Stimulated activated CD4-positive, alpha-beta T cell treated with anti-CD3 and anti-CD28 coated beads, Interleukin-15, amount 100 ng/mL, for 48 hours (primary cell): ENCODE measurements at places on chromosomes 2 and 18.

DNA sequence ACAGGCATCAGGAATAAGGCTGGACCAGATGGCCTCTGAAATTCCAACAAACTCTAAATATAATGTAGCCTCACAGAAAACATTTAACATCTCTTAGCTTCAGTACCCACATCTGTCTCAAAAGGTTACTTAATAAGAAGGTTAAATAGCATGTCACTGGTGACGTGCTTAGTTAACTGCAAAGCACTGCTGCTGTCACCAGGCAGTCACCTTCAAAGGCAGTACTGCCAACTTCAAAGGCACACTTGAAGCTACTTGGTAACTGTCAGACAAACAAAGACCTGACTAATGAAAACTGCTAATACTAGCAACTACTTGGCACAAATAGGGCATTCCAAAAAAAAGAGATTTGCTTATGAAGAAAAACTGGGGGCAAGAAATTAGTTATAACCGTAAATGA lies 36.2 kb downstream of the EPG5 start:
- DNase-seq: no peak

- DNase-seq: no peak
These were observed 50.2 kb downstream of the UNC80 start for GRCh38 chr2:209821806-209822205.

DNA sequence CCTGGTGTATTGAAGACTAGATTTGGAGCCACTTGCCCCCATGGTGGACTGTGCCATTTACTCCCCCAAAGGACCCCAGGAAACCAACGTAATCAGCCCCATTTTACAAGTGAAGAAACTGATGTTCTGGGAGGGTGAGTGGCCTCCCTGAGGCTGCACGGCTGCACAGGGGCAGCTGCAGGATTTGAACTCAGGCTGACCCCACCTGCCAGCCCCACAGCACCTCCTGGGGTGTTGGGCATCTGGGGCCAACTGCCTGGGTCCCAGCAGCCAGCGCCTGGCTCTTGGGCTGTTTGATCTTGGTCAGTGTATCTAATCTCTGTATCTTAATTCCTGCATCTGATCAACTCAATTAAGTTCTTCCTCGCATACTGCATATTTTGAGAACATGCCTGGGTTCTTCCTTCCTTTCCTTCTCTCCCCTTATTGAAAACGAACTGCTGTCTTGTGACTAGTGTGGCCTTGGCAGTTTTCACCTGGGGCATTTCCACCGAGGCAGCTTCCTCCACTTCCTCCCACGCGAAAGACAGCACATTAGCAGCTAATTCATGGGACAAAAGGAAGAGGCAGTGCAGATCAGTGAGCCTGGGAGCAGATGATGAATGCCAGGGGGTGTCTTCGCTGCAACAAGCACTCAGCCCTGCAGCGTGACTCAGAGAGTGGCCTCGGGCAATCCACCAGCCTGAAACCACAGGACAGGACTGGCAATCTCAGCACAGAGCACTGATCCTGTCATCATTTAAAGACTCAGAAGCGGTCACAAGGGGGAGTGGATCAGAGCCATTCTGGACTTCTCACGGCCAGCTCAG lies 184.1 kb upstream of the RAB12 start:
- no peak for DNase-seq

GRCh38 chr18:22165049-22165602 lies 4.3 kb upstream of the GATA6 start:
- no peak for DNase-seq

GRCh38 chr2:169065864-169066517 lies 3.4 kb upstream of the DHRS9 start:
- no peak for DNase-seq

- no peak for DNase-seq
These were observed 3.0 kb downstream of the PROC start for GRCh38 chr2:127421116-127421800.

DNA sequence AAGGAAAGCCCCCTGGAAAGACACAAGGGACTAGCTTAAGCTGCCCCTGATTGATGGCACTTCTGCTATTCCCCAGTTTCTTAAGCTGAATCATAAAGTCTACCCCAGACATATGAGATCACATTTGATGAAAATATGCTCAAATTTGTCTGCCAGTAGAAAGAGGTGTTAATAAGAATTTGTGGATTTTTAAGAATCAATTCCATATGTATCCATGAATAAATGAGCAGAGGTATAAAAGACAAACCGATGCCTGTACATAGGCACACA lies 119.9 kb downstream of the CCBE1 start:
- DNase-seq: no peak

DNA sequence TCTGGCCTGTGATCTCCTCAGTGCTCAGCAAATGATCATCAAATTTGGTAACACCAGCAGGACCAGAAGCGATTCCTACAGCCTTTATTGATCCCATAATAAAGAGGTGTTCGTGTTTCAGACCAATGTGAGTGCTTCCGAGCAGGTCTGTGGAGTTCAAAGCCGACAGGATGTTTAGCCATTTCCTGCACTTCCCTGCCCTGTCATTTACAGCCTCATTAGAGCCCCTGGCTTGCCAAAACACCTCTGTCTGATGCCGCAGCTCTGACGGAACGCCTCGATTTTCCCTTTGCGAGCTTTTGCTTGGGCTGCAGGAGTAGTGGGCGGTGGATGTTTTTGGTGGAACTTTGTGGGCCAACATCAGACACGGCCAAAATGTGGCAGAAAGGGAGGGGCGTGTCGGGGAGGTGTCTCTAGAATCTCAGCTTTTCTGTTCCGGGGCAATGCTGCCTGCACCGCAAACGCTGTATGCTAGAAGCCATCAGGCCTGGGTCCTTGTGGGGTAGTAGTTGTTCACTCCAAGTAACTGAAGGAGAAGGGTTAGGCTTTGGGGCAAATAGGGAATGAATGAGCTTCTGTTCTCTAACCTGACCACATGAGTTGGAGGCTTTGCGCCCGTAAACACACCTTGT lies 26.1 kb upstream of the INHBB start:
- DNase-seq: no peak

GRCh38 chr2:219445220-219445640 lies 10.6 kb downstream of the SPEG start:
- no peak for DNase-seq

- DNase-seq: no peak
These were observed 3.0 kb upstream of the ZNF516 start for GRCh38 chr18:76498064-76498463.

DNA sequence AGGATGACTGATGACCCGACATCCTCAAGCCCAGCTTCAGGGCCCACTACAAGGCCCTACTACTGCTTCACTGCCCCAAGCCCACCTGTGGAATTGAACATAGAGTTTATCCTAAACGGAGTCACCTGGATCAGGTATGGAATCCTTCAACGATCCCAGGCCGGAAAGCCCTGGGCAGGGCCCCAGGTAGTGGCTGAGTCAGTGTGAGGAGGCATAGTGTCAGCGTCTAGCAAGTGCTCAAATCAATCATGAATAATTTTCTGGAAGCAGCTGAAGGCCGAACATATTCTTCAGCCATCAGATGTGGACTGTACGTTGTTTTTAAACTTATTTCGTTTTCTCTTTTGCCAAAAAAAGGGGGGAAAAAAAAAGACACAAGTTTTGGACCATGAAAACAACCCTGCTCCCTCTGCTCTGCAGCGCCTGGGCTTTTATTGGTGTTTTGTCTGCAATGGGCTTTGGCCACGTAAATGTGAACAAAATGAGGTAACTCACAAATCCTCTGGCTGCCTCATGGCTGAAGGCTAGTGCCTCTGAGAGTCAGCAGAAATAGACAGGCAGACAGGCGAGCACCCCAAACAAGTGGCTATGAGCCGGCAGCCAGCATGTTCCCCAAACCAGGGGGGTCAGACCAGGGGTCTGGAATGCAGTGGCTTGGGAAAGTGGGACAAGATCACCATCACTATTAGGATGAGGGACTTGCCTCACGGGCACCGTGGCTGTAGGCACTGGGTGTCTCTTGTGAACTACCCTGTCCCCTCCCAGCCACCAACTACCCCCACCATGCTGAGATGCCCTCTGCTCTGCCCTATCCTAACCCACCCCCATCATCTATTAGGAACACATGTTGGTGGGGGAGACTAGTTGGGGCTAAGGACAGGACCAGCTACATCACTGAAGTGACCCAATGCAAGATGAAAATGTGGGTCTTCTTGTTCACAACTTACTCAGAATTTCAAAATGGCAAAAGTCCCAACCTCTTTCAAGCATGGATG lies 51.4 kb downstream of the TTC32 start:
- no peak for DNase-seq

GRCh38 chr18:74540652-74541421 lies 6.5 kb downstream of the CNDP1 start:
- DNase-seq: no peak

GRCh38 chr18:10951631-10952544 lies 197.5 kb downstream of the PIEZO2 start:
- DNase-seq: no peak

DNA sequence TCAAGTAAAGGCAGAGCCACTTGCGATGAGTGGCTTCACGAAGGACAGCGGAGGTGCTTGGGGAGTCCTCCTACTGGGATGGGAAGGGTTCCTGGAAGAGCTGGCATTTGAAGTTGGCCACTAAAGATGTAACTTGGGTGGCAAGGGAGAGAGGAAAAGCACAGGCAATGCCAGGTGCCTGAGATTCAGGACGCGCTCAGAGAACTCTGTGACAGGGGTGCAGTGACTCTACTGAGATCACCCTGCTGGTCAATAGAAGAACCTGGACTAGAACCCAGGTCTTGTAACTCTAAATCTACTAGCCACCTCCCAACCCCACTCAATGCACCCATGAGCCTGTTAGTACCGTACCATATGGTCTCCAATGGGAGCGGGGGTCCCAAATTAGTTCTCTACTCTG lies 5.4 kb upstream of the GRHL1 start:
- DNase-seq: no peak

- DNase-seq: no peak
These were observed 9.7 kb downstream of the FMNL2 start for GRCh38 chr2:152344579-152345195.

GRCh38 chr18:13237641-13238040 lies 19.1 kb downstream of the LDLRAD4 start:
- no peak for DNase-seq

DNA sequence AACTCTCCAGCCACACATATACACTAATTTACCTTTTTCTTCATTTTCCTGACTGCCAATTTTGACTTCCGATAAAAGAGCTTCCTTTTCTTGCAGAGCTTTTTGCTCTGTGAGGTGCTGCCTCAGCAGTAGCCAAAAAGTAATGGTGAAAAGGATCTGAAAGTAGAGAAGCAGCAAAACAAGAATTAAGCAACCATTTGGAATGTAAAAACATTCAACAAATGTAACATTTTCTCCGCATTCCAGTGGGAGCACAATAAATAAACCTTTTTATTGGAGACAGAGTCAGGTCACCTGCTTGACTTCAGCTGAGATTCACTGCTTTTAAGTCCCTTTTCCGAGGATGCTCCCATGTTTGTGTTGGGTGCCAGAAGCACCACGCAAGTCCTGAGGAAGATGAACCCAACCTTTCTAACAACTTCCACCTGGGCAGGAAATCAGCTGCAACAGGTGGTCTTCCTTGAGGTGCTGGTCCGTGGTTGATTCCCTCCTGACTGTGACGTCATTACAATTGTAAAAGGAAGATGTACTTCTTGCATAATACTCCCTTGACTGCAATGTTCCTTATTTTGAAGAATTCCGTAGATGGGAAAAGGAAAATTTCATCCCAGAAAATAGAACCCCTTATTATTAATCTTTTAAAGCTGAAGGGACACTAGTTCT lies 265.5 kb downstream of the NAPG start:
- no peak for DNase-seq

- no peak for DNase-seq
These were observed 40.6 kb upstream of the TFPI start for GRCh38 chr2:187594801-187595200.

DNA sequence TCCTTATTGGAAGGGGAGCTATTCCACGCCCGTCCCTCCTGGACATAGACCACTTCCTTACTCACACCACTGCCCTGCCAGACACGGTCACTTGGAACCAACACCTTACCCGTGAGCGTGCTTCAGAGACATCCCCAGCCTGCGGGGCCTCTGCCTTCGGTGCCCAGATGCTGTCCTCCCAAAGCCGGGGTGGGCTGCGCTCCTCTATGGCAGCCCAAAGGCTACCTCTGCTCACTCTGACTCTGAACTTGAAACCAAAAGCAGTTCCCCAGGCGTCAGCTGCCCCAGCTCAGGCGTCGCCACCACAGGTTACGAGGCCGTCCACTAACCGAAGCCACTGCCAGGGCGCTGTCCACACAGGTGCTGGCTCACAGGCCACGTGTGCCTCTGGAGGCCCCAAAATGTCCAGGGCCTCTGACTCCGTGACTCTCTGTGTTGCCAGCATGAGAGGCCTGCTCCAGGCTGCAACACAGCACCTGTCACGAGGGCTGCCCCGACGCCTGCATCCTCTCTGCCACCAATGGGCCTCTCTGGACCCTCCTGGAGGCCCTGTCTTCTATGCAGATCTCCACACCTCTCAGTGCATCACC lies 23.8 kb downstream of the HDAC4 start:
- no peak for DNase-seq

DNA sequence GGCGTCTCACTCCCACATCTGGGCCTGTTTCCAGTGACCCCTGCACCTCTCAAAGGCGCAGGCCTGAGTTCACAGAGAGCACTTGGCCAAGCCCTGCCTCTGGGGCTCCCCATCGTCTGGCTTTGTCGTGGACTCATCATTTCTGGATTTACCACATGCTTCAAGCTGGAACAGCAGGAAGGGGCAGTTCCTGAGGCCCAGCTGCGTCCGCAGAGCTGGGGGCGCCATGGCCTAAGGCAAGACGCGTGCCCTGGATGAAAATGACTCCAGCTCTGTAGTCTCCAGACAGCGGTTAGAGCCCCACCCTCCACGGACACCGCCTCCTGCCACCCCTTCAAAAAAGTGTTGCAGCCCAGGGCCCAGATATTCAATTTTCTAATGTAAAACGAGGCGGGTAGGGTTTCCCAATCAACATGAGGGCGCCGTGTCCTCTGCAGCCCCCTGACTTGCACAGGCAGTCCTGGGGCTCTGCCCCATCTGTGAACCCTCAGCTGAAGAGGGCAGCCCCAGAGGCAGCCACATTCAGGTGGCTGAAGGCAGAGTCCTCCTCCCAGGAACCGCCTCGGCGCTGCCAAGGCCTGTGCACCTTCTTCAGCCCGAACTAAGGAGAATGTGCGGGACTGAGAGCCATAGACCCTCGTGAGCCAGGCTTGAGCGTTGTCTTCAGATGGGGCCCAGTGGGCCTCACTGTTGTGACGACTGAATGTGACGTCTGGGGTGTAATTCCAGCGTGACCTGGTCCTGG lies 85.5 kb downstream of the NFATC1 start:
- no peak for DNase-seq

- DNase-seq: no peak
These were observed 143.1 kb upstream of the L3MBTL4 start for GRCh38 chr18:6557770-6558248.

- DNase-seq: no peak
These were observed 206.5 kb upstream of the FANCL start for GRCh38 chr2:58447586-58447985.

- DNase-seq: no peak
These were observed 23.9 kb downstream of the COL4A3 start for GRCh38 chr2:227188292-227188691.

- no peak for DNase-seq
These were observed 77.4 kb upstream of the DNMT3A start for GRCh38 chr2:25418944-25419677.
